Fibroblast of skin of right biceps (primary cell): ENCODE measurements at places on chromosomes 7 and 10.

DNA sequence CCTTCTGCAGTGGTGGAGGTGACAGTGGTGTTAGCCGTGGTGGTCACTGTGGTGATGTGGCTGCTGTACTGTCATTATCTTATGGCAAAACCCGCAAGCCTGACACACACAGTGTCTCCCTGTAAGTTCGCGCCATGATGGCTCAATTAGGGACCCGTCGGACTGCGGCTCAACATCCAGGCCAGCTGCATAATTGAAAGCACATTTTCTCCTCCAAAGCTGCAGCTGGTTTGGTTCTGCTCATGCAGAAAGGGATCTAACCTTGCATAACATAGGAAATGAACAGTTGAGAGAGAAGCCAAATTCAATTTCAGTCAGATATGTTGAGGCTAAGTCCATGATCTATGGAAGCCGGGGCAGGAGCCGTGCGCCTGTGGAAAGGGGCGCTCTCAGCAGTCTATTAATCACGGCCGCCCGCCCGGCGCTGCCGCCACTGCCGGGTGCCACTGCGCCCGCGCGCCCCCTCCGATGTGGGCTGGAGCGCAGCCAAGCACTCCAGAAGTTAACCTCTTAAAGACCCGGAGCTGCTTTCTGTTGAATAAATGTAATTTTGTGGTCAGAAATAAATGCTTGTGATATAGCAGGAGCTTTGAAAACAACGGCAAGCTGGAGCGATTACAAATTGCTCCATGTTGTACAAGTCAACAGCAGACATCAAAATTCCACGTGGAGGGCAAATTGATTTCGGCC, 227.7 kb downstream of the CUX1 start:
- DNase-seq, result peak; percentile 97

DNA sequence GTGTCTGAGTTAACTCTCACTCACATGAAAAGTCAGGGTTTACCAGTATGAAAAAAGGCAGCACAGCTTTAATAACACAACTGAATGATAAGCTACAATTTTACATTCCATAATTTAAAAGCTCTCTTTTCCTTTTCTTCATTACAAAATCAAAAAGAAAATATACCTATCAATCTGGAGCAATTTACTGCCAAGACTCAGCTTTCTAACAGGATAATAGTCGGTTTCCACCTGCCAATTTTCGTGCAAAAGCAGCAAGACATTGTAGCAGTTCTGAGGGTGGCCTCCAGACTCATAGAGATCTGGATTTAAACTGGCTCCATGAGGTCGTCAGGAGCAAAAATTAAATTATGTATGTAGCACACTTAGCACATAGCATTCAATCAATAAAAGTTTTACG, 191.0 kb downstream of the GLI3 start:
- DNase-seq, result no peak

DNA sequence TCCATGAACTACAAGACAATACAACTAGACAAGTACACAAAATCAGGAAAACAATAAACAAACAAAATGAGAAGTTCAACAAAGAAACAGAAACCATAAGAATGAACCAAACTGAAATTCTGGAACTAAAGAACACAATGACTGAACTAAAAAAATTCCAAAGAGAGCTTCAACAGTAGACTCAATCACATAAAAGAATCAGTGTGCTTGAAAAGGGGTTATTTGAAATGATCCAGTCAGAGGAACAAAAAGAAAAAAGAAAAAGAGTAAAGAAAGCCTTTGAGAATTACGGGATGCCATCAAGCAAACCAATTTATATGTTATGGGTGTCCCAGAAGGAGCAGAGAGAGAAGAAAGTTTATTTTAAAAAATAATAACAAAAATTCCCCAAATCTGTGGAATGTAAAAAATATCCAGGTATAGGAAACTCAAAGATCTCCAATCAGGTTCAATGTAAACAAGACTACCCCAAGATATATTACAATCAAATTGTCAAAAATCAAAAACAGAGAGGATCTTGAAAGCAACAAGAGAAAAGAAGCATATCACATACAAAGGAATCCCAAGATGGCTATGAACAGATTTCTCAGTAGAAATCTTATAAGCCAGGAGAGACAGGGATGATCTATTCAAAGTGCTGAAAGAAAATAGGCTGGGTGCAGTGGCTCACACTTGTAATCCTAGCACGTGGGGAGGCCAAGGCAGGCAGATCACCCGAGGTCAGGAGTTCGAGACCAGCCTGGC, 18.7 kb downstream of the COG5 start:
- no peak for DNase-seq

GRCh38 chr10:16996530-16996964, 133.1 kb downstream of the CUBN start:
- peak; percentile 70 for DNase-seq

DNA sequence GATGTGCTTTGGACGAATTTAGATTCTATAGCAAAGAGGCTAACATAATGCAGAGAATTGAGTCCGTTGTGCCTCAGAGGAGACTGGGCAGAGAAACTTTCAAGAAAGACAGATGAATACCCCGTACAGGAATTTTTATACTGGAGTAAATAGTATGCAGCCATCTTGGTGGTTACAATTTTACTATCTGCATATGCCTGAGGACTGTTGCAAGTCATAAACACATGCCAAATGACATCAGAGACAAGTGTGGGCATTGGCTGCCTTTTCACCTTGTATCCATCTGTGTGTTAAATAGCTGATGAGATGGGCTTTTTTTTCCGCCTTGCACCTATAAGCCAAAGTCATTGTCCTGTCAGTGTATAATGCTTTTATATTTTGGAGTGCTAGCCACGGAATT, 267.5 kb upstream of the SP4 start:
- DNase-seq, result no peak

DNA sequence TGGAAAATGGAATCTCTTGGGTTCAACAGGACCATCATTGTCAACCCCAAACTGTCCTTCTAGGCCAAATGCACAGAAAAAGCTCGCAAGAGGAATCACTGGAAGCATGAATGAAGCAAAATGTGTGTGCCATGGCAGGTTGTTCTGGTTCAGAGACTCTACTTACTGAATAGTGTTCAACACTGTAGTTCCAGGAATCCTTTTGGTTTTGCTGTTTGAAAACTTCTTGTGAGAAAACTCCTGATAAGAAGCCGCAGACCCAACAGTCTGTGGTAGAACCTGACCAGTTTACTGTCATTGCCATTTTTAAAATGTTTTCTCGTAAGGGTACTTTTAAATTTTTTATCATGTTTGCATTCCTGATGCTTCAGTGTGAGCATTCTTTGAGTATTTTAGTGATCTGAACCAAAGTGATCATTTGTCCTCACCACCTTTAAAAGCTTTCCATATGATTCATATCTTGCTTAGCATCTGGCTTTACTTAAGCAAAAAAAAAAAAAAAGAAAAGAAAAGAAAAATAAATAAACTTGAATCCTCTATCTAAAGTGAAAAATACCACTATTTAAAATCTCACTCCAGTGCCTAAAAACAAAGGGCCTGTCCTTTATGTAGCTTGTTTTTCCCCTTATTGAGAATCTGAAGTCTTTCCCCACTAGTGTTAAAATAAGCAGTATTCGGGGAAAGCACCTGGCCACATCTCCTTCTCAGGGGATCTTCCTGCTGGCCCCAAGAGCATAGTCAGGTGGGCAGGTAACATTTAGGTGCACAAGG, 92.4 kb downstream of the WNT2 start:
- peak; percentile 90 for DNase-seq

DNA sequence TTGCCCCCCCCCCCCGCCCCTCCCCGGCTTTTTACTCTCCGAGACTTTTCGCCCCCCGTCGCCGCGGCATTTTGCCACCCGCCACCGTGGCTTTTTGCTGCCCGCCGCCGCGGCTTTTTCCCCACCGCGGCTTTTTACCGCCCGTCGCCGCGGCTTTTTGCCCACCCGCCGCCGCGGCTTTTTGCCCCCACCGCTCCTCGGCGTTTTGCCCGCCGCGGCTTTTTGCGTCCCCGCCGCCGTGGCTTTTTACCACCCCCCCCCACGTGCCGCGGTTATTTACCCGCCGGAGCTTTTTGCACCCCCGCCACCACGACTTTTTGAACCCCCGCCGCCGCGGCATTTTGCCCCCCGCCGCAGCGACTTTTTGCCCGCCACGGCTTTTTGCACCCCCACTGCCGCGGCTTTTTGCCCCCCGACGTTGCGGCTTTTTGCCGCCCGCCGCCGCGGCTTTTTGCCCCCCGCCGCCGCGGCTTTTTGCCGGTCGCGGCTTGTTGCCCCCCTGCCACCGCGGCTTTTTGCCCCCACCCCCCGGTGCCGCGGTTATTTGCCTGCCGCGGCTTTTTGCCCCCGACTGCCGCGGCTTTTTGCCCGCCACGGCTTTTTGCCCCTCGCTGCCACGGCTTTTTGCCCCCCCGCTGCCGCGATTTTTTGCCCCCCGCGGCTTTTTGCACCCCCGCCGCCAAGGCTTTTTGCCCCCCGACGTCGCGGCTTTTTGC, 461.1 kb downstream of the ZNF33B start:
- no peak for DNase-seq
